Activated CD4-positive, alpha-beta T cell treated with anti-CD3 and anti-CD28 coated beads for 36 hours (primary cell): ENCODE measurements at places on chromosomes 12 and 14. TPM values are rescaled to one million over a fixed set of nuclear protein-coding genes. Genes with fewer than 3 reads are reported as not detected.
A peak's percentile ranks its signal among the peaks of the same experiment; 100 is the strongest.

Gene DLGAP5
- 100 TPM for total RNA-seq

Gene RNASE2
- not detected for total RNA-seq

Gene PPP1CC
- 201 TPM for total RNA-seq

Gene SELPLG
- total RNA-seq: 31.0 TPM

Gene TCP11L2
- 11.8 TPM for total RNA-seq

Gene LRTM2
- total RNA-seq: not detected

Gene PHLDA1
- total RNA-seq: 12.3 TPM

GRCh38 chr12:106310687-106311086 lies 8.2 kb downstream of the TCP11L2 start:
- no peaks in the 10 kb centered on the region for H3K27me3 ChIP-seq
- peaks cover 6% of the 10 kb centered on the region for H3K36me3 ChIP-seq
- DNase-seq: no peak

- peaks cover 35% of the 10 kb centered on the region for H3K36me3 ChIP-seq
- no peaks in the 10 kb centered on the region for H3K27me3 ChIP-seq
- DNase-seq: peak; percentile 90
These were observed at the start of gene SART3 for GRCh38 chr12:108560752-108561719. Gene SART3 (minus strand): TSS chr12:108561173. CDS start chr12:108561154, 19 bp downstream.

DNA sequence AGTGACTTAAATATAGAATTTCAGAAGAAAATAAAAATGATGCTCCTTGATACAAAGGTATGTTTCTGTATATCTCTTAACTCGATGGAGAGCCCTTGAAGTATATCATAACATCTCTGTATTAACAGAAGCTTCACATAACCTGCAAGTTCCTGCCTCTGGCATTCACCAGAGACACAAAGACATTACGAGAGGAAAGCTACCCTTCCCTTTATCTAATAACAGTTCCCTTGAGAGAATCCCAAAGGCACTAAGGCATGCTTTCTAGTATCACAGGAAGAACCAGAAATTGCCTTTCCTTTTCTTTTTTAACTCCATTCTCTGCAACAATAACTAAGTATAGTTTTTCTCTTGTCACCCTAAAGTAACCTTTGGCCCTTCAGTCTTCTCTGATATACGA lies 164.5 kb downstream of the MGAT4C start:
- no peaks in the 10 kb centered on the region for H3K27me3 ChIP-seq
- DNase-seq: no peak
- no peaks in the 10 kb centered on the region for H3K36me3 ChIP-seq
- no peak overlapping the region for H3K4me3 ChIP-seq
- no peak overlapping the region for H3K27ac ChIP-seq

- no peak overlapping the region for H3K27ac ChIP-seq
- H3K27me3 ChIP-seq: no peaks in the 10 kb centered on the region
- peaks cover 7% of the 10 kb centered on the region for H3K4me1 ChIP-seq
- H3K36me3 ChIP-seq: peaks cover 17% of the 10 kb centered on the region
- DNase-seq: no peak
These were observed 226.1 kb downstream of the FOXN3 start for GRCh38 chr14:89190765-89191513.

DNA sequence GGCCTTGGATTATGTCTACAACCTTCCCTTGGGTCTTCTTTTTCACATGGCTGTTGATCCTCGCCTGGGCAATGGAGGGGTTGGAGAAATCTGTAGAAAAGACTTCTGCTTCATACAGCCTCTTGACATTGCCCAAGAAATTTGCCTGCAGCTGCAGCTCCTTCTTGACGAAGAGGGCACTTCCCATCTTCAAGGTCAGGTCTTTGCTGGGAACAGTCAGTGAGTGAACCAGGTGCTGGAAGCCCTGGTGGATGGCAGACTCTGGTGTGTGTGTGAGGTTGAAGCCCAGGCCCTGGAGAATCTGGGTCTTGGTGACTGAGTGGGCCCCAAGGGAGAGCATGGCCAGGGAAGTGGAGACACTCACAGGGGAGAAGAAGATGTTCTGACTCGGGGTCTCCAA lies 6.7 kb downstream of the SERPINA9 start:
- H3K36me3 ChIP-seq: no peaks in the 10 kb centered on the region
- no peak overlapping the region for H3K4me3 ChIP-seq

- no peaks in the 10 kb centered on the region for H3K27me3 ChIP-seq
- H3K27ac ChIP-seq: peak overlapping the region; percentile 82
- H3K36me3 ChIP-seq: no peaks in the 10 kb centered on the region
- H3K4me3 ChIP-seq: peak overlapping the region; percentile 72
These were observed 17.4 kb upstream of the LYZ start for GRCh38 chr12:69330475-69331473.

- H3K36me3 ChIP-seq: no peaks in the 10 kb centered on the region
- no peak overlapping the region for H3K4me3 ChIP-seq
- H3K4me1 ChIP-seq: no peaks in the 10 kb centered on the region
- H3K27ac ChIP-seq: no peak overlapping the region
These were observed 207.0 kb downstream of the MYRFL start for GRCh38 chr12:70032076-70032475.

DNA sequence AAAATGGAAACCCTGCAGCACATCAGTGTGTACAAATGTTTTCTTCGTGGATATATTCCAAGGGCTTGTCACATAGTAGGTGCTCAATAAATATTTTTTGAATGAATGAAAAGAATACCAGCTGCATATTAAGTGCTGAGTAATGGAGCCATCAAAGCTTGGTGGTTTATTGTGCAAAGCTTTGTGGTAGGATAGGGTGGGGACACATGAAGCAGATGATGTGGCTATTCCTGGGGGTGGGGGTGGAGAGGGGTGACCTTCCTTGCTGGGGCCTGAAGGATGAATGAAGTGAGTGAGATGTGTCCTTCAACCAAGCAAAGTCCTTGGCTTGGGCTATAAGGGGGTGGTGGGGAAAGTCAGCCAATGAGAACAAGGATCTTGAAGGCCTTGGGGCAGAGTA lies 4.3 kb upstream of the KRT81 start:
- no peak overlapping the region for H3K27ac ChIP-seq
- H3K4me1 ChIP-seq: no peaks in the 10 kb centered on the region
- H3K36me3 ChIP-seq: no peaks in the 10 kb centered on the region
- no peak overlapping the region for H3K4me3 ChIP-seq
- DNase-seq: no peak
- peaks cover 16% of the 10 kb centered on the region for H3K27me3 ChIP-seq

GRCh38 chr14:55267820-55268219 lies 3.4 kb upstream of the FBXO34 start:
- DNase-seq: no peak
- peaks cover 14% of the 10 kb centered on the region for H3K4me1 ChIP-seq
- H3K4me3 ChIP-seq: no peak overlapping the region
- H3K27me3 ChIP-seq: no peaks in the 10 kb centered on the region
- H3K36me3 ChIP-seq: no peaks in the 10 kb centered on the region
- no peak overlapping the region for H3K27ac ChIP-seq

GRCh38 chr14:59490756-59491155 lies 6.4 kb downstream of the JKAMP start:
- no peak overlapping the region for H3K27ac ChIP-seq
- H3K4me1 ChIP-seq: peaks cover 39% of the 10 kb centered on the region
- peaks cover 49% of the 10 kb centered on the region for H3K36me3 ChIP-seq

DNA sequence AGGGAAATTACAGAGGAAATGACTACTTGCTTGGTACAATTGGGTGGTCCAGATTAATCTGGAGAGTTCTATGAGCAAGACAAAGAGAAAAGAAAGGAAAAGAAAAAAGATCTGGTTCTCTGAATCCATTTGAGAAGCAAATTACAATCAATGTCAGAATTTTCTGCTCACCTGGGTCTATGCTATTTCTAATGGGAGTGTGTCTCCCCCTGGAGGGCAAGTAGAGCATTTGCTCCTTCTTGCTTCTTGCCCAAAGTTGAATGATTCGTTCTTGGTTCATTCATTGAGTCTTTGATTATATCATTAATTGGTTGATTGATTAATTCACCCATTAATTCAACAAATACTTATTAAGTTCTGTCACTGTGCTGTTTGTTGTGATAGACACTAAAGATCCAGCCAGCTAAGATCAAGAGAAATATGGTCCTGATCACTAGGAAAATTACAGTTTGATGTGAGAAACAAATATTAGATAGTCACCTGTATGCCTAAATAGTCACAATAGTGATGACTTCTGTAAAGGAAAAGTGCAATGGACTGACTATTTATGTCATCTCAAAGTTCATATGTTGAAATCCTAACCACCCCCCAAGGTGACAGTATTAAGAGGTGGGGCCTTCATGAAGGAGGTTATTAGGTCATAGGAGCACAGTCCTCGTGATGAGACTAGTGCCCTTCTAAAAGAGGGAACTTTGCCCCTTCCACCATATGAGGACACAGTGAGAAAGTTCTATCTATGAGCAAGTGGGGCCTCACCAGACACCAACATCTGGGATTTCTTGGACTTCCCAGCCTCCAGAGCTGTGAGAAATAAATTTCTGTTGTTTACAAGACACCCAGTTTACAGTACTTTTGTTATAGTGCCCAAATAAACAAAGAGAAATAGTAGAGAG lies 8.0 kb upstream of the ASB8 start:
- H3K36me3 ChIP-seq: no peaks in the 10 kb centered on the region
- DNase-seq: peak; percentile 62
- H3K4me3 ChIP-seq: no peak overlapping the region
- no peak overlapping the region for H3K27ac ChIP-seq
- H3K27me3 ChIP-seq: no peaks in the 10 kb centered on the region

- no peaks in the 10 kb centered on the region for H3K36me3 ChIP-seq
- peaks cover 41% of the 10 kb centered on the region for H3K4me1 ChIP-seq
- no peaks in the 10 kb centered on the region for H3K27me3 ChIP-seq
These were observed 304.9 kb downstream of the ZFP36L1 start for GRCh38 chr14:68487805-68488590.

GRCh38 chr12:106655577-106655976 lies 72.8 kb downstream of the RFX4 start:
- H3K4me1 ChIP-seq: no peaks in the 10 kb centered on the region
- no peak for DNase-seq
- peaks cover 6% of the 10 kb centered on the region for H3K27me3 ChIP-seq

DNA sequence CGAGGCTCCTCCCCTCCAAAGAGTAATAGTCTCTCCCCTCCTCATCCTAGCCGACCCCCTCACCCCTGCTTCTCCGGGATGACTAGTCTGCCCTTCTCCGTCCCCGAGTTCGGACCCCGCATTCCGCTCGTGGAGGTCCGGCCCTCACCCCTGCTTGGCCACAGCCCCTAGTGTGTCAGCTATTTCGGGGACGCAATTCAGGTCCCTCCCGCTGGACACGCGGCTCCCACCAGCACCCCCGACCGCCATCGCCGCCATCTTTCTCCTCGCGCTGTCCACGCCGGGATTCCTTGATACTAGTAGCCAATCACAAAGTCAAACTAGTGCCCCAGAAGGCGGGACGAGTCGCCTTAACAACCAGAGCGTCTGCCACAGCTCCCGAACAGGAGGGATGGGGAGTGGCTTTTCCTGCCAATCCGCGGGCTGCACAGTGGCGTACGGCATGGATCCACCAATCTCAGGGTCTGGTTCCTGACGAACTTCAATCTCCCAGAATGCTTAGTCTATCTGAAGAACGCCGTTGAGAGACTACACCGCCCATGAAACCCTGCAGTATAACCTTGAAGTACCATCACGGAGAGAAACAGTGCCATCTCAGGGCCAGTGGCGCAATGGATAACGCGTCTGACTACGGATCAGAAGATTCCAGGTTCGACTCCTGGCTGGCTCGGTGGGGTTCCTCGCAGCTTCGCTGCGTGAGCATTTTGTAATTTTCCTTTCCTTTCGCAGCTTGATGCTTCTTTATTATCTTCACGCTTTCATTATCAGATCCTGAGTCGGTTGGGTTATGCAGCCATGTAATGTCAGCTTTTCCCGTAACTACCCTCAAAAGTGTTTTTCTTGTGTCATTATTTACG lies at the start of gene PRMT5:
Gene PRMT5, minus strand, starts transcription at position 273 of the 857 bp plus-strand sequence. Its CDS starts 15 bp downstream, at position 258.
- H3K4me3 ChIP-seq: no peak within 1 kb of the TSS
- H3K4me1 ChIP-seq: peaks cover 39% of the 10 kb centered on the region
- no peaks in the 10 kb centered on the region for H3K27me3 ChIP-seq
- DNase-seq: peak; percentile 99

DNA sequence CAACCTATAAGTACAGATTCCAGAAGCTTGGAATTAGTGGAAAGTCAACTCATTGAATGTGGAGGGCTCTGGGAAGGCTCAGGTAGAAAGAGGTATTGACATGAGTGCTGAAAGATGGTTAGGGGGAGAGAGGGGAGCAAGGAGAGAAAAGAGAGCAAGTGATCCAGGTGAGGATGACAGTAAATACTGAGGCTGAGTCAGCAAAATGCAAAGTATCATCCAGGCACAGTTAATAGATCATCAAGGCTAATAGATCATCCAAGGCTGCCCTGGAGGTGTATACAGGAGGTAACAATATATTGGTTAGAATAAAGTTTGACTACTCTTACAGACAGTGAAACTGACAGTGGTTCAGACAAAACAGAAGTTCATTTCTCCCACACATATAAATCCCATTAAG lies 100.5 kb downstream of the TBX5 start:
- no peak overlapping the region for H3K4me3 ChIP-seq
- peaks cover 4% of the 10 kb centered on the region for H3K27me3 ChIP-seq
- no peak overlapping the region for H3K27ac ChIP-seq
- DNase-seq: no peak

DNA sequence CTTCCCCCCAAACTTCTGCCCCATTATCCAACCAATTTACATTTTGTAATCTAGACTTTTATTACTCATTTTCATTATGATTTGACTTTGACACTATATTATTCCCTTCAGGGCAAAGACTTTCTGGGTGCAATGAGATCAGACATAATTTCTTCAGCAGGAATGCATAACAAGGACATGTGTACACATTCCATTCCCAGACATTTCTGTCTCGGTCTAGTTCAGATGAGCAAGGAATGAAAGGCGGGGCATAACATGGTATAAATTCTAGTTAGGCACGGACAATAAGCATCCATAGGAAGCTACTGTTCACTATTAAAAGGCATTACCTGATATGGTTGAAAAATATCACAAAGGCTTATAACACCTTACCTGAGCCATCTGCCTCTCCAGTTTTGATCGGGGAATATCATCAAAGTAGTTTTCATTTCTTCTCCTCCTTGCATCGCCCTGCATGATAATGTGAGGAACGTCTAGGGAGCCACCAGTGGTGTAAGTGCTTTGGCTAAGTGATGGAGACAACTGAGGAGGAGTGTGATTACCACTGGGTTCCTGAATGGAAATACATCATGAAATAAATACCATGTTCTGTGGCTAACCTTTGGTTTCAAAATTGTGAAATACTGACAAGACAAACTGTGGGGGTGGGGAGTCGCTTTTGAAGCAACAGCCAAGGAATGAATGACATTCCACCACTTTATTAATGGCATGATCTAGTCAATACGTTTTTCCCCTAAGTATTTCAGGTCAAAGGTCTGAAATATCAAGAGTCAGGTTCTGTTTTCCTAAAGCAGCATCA lies 183.9 kb downstream of the APAF1 start:
- H3K27me3 ChIP-seq: peaks cover 27% of the 10 kb centered on the region
- H3K36me3 ChIP-seq: no peaks in the 10 kb centered on the region
- no peaks in the 10 kb centered on the region for H3K4me1 ChIP-seq
- H3K27ac ChIP-seq: no peak overlapping the region

GRCh38 chr14:36874396-36875138 lies 212.9 kb downstream of the PAX9 start:
- no peak overlapping the region for H3K27ac ChIP-seq
- no peak for DNase-seq
- no peak overlapping the region for H3K4me3 ChIP-seq

DNA sequence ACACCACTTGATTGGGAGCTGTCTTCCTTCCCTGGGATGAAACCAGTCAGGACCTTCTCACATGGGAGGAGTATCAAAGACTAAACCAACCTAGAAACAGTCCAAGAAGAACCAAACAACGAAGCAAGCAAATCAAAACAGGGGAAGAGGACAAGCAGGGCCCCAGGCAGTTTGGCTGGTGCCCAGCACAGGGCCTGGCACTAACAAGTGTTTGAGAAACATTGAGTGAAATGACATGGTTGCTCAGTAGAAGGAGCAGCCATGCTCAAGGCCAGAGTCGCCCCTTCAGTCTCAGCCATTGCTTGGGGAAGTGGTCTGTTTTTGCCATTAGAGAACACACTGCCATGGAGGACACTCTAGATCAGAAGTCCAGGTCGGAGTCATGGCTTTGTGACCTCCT lies 323.1 kb downstream of the CACNA1C start:
- no peak overlapping the region for H3K4me3 ChIP-seq
- H3K4me1 ChIP-seq: peaks cover 6% of the 10 kb centered on the region
- H3K27me3 ChIP-seq: peaks cover 5% of the 10 kb centered on the region
- no peak for DNase-seq
- H3K36me3 ChIP-seq: no peaks in the 10 kb centered on the region
